ENCODE measurements at places on chromosomes 1 and 21.

DNA sequence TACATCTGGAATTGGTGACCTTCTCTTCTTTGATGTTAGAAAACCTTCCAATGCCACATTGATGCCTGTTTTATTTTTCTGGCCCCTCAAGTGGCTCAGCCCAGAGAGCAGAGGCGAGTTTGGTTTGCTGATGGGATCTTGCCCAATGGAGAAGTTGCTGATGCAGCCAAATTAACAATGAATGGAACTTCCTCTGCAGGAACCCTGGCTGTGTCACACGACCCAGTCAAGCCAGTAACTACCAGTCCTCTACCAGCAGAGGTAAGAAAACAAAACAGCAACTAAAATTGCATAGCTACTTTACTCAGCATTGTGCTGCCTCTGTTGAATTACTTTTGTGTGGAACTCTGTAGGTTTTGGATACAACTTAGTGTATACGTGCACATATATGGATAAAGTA is 97.6 kb downstream of the CC2D1B start:
- DNase-seq, result no peak

DNA sequence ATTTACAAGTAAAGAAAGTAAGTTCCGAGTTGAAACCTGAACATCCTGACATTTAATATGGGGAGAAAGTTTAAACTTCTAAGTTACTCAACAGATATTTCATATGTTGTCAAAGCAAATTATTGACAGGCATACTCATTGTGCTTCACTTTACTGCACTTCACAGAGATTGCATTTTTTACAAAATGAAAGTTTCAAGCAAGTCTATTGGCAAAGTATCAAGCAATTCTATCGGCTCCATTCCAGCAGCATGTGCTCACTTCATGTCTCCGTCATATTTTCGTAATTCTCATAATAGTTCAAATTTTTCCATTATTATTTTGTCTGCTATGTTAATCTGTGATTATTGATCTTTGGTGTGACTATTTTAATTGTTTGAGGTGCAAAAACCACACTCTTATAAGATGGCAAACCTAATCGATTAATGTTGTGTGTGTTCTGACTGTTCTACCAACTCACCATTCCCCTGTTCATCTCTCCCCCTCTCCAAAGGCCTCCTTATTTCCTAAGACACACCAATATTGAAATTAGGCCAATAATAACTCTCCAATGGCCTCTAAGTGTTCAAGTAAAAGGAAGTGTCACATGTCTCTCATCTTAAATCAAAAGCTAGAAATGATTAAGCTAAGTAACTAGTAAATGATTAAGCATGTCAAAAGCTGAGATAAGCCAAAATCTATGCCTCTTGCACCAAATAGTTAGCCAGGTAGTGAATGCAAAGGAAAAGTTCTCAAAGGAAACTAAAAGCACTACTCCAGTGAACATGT is 68.2 kb upstream of the BCL9 start:
- no peak for DNase-seq

GRCh38 chr1:2415801-2416208 is 3.4 kb upstream of the PEX10 start:
- DNase-seq, result no peak

GRCh38 chr1:115227346-115228082 is 110.5 kb downstream of the NGF start:
- DNase-seq, result no peak

DNA sequence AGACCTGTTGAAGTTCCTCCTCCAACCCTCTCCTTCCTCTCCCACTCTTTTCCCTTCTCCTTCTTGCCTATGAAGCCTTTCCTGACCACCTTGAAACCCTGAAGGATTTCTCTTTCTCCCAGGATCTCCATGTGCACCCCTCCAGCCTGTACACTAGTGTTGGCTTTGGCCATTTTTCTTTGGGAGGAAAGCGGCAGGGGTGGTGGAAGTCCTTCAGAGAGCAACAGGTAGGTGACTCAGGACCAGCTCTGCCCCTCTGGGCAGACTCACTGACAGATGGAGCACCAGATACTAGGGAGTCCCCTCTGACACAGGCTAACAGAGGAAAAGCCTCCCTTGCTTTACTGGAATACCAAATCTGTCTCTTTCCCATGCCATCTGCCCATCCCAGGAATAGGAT is 4.6 kb downstream of the SLC26A9 start:
- DNase-seq, result no peak

- no peak for DNase-seq
These were observed 735 bp downstream of the TTC13 start for GRCh38 chr1:230977761-230978490.

DNA sequence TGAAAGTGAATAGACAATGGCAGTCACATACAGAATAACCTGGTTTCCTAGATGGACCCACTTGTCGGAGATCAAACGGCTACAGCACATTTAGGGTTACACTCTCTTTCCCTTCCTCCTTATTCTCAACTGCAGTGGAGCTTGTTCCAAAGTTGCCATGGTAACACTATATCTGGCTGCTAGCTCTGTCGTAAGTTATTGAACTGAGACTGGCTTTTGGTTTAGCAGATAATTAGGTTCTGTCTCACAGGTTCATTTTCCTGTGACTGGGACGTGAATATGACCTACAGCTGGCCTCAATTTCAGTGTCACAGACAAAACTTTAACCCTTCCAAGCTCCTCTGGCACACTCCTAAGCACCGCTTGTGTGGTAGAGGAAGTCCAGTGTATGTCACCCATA is 875.8 kb downstream of the USP25 start:
- DNase-seq, result no peak

DNA sequence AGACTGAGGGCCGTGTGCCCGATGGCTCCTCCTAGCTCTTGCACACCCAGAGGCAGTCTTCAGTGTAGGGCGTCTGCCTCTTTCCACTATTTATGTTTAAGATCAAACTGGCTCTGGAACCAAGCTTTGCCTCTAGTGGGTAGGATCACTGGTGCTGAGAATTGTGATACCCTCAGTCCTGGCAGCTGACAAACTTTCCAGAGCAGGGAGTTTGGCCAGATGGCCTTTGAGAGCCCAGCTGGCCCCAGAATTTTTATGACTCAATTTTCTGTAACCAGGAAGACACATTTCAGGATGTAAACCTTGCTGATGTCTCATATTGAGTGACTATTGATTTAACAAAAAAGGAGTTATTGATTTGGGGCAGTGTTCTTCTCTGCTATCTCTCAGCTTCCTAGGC is 6.7 kb downstream of the COQ8A start:
- no peak for DNase-seq

DNA sequence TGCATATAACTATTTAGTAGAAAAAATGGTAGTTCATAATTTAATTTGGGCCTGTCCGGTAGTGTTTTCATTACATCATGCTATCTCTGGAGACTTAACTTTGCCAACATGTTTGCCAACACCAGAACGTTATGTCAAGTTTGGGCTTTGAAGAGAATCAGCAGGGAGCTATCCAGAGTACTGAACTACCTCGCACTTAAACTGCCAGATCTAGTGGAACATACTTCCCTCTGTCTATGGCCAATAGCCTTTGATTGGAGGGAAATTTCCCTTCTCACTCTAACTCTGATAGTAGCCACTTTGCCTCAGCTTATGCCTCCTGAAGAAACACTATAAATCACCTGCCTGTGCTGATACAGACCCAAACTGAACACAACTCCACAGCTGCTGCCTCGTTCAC is 10.0 kb downstream of the LRRC53 start:
- DNase-seq, result no peak

DNA sequence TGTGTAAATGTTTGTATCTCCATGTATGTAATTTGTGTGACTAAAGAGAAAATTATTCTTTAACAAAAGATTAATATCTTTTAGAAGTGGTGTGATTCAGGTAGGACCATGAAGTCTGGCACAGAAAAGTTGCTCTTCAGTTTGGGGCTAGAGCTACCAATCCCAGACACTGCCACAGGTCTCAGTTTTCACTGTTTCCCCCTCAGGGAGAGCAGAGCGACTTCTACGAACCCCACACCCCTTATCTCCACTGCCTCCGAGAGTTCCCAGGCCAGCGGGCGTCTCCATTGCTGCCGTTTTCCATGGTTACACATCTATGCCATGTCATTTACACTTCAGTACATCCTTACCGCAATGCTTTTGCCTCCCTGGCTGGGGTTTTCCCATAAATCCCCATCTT is 93.0 kb upstream of the SMYD2 start:
- DNase-seq, result no peak

DNA sequence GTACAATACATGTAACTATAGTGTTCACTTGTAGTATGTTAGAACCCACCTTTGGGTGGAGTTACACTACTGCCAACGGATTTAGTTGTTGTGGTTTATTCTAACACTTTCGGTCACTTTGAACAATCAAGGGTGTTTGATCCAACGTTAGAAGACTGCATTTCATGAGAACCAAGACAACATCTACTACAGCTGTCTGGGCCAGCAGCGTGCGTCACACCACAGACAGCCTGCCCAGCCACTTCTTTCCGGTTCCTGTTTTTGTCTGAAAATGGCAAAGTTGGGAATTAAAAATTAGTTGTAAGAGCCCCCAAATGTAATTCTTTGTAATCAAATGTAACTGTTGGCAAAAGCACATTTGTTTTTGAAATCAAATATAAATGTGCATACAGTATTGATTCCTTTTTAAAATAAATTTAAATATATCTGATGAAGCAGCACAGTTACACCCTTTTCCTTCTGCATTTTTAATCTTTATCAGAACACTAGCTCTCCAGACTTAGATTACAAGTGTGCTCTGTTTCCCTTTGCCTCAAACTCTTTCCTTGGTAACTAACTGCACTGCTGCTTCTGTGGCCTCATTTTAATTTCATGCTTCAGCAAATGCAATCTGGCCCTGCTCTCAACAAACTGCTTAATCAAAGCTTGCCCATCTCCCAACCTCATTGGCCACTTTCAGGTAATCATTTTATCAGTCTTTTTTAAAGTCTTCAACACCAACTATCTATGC is 86.6 kb upstream of the DPH5 start:
- peak; percentile 38 for DNase-seq

GRCh38 chr1:156336242-156336641 is 1.9 kb downstream of the CCT3 start:
- no peak for DNase-seq

DNA sequence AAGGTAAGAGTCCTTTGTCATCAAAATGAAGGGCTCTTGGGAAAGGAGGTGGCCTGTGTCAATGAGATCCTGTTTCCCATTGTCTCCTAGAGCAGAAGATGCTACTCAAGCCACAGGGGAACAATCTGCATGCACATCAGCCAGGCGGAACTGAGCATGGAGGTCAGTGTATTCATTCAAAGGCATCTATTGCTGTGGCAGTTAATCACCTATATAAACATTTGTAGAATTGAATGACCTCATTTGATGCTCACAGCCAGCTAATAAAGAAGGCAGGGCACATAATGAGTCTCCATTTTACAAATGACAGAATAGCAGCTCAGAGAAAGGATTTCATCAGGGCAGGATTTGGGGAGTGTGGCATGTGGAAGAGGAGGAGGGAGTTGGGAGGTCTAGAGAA is 5.7 kb upstream of the FYB2 start:
- DNase-seq, result no peak

DNA sequence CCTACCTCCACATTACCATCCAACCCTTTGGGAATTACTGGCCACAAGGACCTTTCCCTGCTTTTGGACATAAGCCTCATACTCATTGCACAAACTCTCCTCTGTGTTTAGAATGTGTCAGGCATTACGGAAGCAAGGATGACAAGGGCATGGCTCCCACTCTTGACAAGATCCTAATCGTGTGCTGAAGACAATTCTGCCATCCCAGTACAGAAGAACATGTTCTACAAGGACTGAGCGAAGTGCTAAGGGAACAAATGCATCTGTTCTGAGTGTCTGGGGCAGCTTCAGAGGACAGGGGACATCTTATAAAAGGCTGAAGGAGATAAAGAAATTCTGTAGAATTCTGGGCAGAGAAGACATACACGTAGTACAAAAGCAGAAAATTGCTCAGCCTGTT is 378.5 kb upstream of the CAMK1G start:
- no peak for DNase-seq

- no peak for DNase-seq
These were observed 74.8 kb downstream of the CASZ1 start for GRCh38 chr1:10721381-10722321.

DNA sequence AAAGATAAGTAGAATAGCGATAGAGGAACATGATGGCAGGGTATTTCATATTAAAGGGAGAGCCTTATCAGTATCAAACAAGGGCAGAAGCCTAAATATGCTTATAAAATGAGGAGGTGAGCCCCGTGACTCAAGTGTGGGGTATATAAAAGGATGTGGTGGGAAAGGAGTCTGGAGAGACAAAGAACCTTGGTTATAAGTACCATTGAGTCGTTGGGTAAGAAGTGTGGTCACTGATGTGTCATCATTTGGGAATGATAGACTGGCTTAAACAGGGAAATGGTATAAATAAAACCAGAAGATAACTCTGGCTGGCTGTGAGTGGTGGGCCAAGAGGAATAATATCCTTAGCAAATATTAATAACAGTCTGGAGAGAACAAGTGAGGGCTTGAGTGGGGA is 10.9 kb upstream of the CD5L start:
- no peak for DNase-seq

DNA sequence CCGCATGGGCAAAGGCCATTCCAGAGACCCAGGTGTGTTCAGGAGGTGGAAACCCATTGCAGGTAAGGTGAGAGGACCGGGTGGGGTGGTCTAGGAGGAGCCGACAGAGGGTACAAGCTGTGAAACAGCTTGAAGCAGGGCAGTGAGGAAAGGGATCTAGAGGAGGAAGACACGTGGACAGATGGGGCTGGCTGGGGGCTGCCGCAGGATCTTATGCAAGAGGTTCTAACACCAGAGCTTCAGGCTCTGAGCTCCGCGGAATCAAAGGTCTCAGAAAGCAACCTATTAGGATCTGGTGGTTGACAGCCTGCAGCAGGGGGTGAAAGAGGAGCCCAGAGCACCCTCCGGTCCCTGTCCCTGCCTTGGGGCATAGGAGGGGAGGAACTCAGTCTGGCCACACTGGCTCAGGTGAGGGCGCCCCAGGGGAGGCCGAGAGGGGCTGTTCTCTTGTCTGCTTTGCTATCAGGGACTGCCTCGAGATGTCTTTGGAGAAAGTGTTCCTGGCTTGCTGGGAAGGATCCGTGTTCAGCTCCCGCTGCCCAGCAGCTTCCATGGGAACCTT is 1.9 kb downstream of the TFF1 start:
- DNase-seq, result no peak

DNA sequence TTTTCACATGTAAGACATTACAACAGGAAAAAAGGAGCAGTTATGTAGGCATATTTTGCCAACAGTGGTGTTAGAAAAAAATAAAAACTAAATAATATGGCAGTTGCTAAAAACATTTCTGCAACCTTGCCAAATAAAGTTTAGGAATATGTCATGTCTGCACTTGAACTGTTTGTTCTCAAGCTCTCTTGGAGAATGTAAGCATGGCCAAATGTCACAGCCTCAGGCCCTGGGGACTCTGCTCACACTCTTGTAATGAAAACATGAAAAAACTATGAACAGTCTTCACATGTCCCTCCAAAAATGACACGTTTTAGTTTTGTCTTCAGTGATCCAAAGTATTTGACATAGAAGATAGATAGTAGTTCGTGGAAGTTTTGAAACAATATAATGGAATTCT is 753.3 kb downstream of the LTN1 start:
- no peak for DNase-seq

- DNase-seq, result no peak
These were observed 52.2 kb downstream of the DMRTB1 start for GRCh38 chr1:53511323-53511932.

All from stimulated activated CD8-positive, alpha-beta memory T cell treated with anti-CD3 and anti-CD28 coated beads, Interleukin-15, amount 100 ng/mL, for 1 hour (primary cell).